H1 (cell line): ENCODE measurements at places on chromosomes 13 and 19. TPM values are rescaled to one million over a fixed set of nuclear protein-coding genes. Genes with fewer than 3 reads are reported as not detected.

DNA sequence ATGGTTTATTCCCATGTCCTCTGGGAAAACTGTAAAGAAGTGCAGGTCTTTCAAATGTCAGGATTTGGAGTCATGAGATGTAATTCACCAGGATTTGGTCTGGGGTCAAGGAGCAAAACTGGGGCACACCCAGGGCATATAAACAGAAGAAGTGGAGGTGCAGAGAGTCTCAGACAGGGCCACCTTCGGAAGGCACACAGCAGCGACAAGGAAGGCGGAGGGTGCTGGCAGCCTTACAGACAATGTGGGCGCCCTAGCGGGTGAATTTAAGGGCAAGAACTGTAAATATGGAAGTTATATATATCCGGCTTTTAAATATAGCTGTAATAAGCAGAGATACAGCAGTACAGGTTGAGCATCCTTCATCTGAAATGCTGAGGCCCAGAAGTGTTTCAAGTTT, 31.2 kb downstream of the DHRS12 start:
- DNase-seq: no peak

Gene CD22
- total RNA-seq: 0.54 and 0.60 TPM in 2 replicates

Gene ZNF536
- 0.09 and 0.33 TPM in 2 replicates for total RNA-seq

GRCh38 chr19:58274771-58275201, 4.0 kb upstream of the ZNF8 start:
- DNase-seq: no peak

Gene EDNRB
- 67.6 and 73.2 TPM in 2 replicates for total RNA-seq

DNA sequence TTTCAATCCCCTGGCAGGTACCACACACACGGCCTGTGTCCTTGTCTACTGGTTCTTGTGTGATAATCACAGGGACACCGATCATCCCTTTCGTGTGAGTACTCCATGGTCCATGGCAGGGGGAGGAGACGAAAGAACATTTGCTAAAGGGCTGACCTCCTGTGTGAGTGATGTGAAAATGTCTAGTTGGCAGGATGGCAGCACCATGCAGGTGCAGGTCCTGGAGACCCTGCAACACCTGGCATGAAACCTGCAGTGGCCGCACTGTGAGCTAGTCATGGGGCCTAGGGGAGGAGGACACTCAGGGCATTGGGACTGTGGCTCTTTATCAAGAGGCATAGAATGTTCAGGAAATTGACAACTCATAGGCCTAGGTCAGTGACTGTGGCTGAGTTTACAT, 22.9 kb upstream of the LGALS14 start:
- no peak for DNase-seq

Gene ZNF443
- total RNA-seq: 7.8 and 9.2 TPM in 2 replicates

- DNase-seq: no peak
Measured at GRCh38 chr19:2054763-2055162, 3.7 kb upstream of the MKNK2 start.

DNA sequence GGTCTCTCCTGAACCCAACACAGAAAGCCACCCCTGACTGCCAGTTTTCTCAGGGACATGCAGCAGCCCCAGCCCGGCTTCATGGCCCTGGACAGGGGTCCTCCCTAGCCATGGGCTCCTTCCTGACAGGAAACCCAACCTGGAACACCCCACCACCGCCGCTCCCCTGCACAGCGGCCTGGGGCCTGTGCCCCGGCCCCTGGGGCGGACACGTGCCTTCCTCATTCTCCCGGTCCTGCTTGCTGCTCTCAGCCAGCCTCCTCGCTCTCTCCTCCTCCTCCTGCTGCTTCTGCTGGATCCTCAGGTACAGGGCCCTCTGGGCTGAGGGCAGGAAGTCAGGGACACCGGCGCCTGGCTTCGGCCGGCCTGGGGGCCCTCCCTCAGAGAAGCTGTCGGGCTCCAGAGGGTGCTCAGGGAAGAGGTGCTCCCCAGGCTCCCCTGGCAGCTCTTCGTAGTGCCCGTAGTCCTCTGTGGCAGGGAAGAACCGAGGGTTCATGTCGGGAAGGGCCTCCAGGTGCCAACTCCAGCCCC, 20.5 kb upstream of the TMEM160 start:
- no peak for DNase-seq

GRCh38 chr13:97359181-97360057, 74.5 kb upstream of the RAP2A start:
- DNase-seq: no peak

- DNase-seq: no peak
Measured at GRCh38 chr13:46369506-46370277, 17.4 kb downstream of the RUBCNL start.

DNA sequence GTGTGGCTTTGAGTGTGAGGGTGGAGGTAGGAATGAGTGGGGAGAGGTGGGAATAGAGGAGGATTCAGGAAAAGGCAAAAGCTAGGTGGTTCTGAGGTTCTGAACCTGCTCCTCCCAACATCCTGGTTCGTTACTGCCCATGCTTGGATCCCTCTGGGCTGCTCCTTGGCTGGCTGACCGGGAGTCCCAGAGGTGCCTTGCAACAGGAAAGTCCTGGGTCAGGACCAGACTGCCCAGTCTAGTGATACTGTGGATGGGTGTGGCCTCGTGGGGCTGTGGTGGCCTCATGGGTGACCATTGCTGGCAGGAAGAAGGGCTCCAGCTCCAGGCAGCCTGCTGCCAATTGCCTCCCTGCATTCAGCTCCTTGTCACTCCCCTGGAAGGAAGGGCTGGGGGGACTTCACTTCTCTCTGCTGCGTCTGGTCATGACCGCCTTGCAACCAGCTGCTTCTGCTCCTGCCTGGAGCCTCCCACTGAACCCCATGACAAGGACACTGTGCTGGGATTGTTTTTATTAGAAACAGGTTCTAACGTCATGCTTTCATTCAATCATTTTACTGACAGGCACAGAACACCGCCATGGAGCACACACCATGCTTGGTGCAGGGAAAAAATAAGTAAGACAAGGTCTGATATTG, 61.5 kb upstream of the UBL3 start:
- DNase-seq: no peak

Gene CRB3
- 21.1 and 24.6 TPM in 2 replicates for total RNA-seq

DNA sequence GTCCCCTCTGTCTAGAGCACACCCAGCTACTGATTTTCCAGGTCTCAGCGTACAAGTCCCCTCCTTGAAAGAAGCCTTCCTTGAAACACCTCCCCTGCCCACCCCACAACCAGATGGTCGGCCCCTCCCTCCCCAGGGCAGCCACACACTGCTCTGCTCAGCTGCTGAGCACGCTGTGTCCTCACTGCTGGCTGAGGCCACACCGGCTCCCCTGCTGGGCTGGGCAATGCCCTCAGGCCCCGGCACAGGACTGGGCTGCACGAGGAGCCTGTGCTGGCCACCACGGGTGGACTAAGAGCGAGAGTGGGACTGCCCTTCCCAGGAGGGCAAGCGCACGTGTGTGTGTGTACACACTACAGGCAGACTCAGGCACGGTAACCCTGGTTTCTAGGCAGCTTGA, 11.8 kb upstream of the RSPH6A start:
- no peak for DNase-seq

Gene ZNF552
- 10.6 and 11.6 TPM in 2 replicates for total RNA-seq

Gene INAFM1
- total RNA-seq: 3.4 and 4.4 TPM in 2 replicates
